ENCODE measurements at places on chromosomes 4 and X.

GRCh38 chr4:109861916-109862511 lies 14.1 kb downstream of the LRIT3 start:
- DNase-seq, result no peak

DNA sequence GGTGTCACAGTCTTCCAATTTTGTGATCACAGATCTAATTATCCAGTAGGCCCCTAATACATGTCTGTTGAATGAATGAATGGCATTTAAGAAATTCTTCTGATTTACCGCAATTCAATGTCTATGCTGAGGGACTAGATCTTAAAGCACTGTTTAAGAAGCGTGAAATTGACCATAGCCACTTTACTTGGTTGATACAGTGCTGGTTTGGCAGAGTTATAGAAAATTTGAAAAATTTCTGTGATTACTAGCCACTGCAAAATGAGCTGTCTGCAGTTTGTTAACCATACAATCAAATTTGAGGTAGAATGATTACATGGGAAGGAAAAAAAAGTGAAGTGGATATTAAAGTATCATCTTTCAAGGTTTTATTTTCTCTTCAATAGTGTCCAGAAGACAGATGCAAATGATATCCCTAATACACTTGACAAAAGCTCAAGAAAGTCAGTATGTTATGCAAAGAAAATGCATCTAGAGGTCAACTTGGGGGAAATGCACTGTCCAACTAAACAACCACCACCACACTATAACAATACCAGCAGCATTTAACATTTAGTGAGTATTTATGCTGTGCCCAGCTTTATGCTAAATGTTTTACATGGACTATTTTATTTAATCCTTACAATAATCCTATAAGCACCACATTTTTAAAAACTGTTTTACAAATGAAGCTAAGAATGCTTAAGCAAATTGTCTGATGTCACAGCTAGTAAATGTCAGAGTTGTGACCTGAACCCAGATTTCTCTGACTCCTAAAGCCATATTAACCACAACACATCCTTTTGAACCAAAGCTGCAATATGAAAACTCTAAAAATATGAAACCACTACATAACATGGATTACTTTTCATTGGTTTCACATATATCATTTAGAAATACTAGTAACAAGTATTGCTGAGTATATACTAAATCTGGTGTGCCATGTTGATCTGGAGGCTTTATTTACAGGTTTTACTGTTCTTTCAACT lies 217.9 kb upstream of the MAB21L2 start:
- DNase-seq, result no peak

DNA sequence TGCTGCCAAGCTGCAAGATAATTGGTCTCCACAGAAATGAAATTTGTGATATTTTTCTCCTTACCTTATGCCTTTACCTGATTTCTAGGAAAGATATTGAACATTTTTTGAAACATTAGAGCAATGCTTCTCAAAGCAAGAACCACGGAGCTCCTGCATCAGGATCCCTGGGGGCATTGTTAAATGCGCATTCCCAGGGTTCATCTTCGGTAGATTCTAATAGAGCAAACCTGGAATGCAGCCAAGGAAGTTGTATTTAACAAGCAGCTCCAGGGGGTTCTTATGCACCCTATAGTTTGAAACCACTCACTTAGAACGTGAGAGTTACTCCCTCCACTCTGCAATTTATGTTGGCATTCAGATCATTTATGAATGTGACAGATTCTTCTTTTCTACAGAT lies 126.2 kb downstream of the SLC39A8 start:
- no peak for DNase-seq

DNA sequence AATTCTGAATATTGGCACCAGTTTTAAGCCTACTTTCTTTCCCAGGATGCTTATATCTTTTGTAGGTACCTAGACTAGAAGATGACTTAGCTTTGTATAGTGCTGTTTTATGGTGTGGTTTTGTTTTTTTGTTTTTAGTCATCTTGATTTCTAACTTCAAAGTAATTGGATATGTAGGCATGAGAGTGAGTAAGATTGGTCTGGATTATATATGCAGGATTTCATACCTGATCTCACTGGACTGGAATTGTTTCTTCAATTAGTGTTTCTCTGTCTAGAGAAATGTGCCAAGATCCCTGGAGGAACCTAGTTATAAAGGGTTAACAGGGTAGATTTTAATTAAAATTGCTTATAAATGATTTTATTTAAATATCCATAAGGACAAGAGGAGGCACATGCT lies 23.1 kb downstream of the NAP1L5 start:
- no peak for DNase-seq

DNA sequence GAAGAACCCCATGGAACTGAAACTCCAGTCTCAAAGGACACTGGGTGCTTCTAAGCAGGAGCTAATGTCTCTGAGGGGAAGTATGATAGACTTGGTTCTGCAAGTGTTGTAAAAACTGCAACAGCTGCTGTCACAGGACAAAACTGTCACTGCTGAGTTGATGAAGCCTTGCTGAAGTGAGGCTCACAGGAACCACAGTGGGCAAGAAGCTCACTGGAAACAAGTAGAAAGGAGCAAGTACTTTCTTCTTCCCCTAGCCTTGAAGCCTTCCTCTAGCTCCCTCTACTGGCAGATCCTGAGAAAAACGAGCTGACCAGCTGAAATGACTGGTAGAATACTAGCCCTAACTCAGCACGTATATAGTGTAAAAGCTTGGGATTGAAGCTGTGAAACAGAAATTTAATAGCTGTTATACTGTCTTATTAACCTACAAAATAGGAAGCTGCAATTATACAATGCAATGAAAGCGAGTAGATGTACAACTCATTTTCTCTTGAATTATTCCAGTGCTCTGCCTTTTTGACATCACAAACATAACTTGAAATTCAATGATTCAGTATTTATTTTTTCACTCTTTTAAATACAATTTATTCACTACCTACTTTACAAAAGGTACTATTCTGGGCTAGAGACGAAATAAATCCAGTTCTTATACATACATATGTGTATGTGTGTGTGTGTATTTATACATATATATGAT lies 91.4 kb downstream of the GABRB1 start:
- DNase-seq, result no peak

DNA sequence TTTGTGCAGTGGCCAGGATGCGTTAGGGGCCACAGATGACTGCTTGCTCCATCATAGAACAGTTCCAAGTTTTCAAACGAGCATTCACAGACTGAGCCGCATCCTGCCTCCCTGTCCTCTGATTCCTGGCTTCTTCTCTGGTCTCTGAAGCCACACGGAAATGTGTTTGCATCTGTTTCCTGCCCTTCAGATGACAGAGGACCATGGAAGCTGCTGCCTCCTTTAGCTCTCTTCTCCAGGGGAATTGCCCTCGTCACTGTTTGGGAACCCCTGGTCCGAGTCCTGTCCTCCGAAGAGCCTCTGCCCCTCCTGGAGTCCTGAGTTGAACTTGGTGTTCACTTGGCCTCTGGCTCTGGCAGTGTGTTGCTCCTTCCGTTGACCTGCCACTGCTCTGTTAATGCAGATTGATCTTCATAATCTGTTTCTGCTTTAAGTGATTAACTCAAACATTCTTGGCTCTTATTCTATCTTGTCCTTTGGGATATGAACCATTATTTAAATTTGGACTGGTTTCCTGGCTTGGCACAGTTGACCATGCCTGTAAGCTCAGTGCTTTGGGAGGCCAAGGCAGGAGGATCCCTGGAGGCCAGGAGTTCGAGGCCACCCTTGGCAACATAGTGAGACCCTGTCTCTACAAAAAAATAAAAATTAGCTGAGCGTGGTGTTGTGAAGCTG lies 96.0 kb downstream of the PTTG2 start:
- no peak for DNase-seq

DNA sequence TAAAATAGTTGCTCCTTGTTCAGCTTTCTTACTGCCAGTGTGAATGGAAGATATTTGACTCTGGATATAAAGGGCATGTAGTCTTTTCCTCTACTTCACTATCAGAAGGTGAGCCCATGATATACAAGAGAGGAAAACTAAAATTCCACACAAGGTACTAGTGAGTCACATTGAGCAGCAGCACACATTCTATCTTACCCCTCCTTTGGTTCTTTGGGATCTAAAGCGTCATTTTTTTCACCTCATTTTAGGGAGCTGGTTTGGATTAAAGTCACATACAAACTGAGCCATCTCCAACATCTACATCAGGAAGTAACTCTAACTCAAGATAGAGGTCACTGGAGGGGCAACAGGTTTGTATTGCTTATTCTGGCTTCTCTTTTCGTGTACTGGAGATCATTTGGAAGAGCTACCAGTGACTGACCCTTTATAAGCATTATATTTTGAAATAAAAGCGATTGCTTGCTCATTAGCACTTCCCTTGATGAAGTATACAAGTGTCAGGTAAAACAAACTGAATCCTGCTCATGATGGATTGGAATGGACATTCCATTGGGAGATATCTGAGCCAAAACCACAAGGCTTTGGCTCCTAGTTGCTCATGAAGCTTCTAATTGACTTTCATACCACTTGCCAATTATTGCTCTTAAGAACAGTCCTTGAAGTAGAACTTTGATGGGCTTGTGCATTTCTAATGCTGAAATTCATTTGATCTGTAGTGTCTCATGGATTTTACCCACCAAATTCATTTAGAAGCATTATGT lies 124.1 kb downstream of the SPCS3 start:
- no peak for DNase-seq

DNA sequence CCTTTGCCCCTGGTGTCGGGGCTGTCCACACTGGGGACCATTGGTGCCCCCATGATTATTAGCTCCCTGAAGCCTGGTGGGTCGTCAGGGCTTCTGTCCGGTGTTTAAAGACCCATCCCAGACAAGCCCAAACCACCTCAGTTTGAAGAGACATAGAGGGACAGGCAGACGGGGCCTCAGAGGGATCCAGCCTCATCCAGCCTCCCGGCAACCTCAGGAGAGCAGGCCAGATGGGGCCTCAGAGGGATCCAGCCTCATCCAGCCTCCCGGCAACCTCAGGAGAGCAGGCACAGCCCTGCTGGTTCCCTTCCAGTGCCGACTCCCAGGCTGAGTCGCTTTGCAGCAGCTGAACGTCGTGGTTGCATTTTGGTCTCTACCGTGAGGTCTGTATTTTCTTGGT lies 32.1 kb downstream of the PIGG start:
- no peak for DNase-seq

DNA sequence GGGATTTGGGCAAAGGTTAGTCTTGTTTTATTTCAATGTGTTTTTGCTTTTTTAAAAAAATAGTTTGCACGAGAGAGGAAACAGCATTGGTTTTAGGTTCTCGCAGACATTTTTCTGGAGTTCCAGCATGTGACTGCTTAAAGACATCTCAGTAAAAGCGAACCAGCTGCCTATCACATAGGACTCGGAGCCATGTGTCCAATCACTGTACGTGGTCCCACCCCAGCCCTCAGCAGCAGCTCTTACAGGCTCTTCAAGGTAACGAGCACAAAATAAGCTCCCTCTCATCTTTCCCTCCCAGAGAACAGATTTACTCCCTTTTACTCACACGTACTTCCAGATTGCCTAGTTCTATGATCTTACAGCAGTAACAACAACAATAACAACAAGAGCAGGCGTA lies 68.7 kb downstream of the MCF2 start:
- DNase-seq, result no peak

- no peak for DNase-seq
Observed at GRCh38 chr4:75924309-75924827, 16.4 kb downstream of the NAAA start.

DNA sequence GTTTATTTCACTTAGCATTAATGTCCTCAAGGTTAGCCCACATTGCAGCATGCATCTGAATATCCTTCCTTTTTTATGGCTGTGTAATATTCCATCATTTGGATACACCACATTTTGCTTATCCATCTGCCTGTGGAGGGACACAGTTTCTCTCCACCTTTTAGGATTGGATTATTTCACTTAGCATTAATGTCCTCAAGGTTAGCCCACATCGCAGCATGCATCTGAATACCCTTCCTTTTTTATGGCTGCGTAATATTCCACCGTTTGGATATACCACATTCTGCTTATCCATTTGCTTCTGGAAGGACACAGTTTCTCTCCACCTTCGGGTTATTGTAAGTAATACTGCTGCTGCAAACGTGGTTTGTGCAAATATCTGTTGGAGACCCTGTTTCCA lies 110.0 kb downstream of the DHRSX start:
- no peak for DNase-seq

DNA sequence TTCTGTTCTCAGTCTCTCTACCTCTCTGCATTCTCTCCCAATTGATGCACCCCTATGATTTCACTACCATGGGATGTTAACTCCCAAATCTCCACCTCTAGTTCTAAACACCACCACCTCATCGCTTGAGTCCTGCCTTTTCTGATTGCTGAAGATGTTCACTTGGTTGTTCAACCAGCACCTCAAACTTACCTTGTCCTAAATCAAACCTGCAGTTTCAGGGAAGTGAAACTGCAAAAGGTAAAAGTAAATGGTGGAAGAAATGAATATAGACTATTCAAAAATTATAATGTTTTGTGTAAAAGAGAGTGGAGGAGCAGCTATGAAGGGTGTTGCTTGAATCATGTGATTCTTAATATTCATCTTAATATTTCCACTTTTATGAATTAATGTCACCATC lies 91.0 kb downstream of the PDE5A start:
- DNase-seq, result no peak

GRCh38 chr4:48665555-48666186 lies 114.4 kb downstream of the FRYL start:
- no peak for DNase-seq

DNA sequence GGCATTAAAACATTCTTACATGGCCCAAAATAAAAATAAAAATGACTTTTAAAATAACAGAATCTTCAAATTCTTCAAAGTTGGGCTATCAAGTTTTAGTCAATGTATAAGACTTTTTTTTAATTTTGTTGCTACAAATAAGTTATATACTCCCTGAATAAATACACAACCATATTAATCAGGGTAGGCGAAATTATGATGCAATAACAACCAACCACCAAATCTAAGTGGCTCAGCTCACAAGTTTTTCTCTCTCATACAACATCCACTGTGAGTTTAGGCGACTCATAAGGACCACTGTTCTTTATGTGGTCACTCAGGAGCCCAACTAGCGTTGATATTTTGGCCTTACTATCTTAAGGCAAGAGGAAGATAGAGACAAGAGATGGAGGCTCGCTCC lies 11.2 kb downstream of the NEUROG2 start:
- DNase-seq, result no peak

- DNase-seq, result no peak
Observed at GRCh38 chr4:2869659-2870058, 26.0 kb downstream of the ADD1 start.

DNA sequence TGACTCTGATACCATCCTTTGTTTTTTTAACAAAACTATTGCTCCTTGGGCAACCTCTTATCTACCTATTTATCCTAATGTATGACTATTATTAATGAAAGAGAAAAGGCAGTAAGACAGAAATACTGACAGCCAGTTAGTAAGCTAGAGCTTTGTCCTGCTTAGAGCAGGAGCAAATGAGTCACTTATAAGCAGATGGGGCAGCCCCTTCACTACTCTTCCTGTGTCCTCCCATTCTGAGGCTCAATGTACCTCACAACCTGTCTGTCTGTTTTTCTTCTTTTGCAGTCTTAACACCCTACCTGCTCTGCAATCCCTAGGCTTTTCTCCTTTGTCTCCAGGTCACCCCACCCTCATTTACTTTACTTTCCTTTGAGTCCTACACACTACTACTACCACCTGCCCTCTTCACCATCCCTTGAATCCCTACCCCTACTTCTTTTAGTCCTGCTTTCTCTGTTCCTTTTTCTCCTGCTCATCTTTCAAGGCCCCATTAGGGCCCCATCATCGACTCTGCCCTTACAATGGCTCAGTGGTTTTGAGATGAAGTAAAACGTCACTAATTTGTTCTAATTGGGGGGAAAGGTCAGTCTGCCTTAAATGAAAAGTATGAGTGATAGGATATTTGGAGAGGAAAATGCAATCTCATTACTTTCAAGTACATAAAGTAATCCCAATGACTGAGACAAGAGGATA lies 294.3 kb downstream of the GUCY2F start:
- DNase-seq, result no peak

Data from vagina (tissue), 2 donors.